ENCODE measurements at places on chromosomes 1 and 21.

GRCh38 chr1:176853503-176853902 lies 311.0 kb downstream of the ASTN1 start:
- H3K4me1 ChIP-seq: no peaks in the 10 kb centered on the region
- H3K36me3 ChIP-seq: no peaks in the 10 kb centered on the region
- H3K27me3 ChIP-seq: no peaks in the 10 kb centered on the region
- DNase-seq: no peak

DNA sequence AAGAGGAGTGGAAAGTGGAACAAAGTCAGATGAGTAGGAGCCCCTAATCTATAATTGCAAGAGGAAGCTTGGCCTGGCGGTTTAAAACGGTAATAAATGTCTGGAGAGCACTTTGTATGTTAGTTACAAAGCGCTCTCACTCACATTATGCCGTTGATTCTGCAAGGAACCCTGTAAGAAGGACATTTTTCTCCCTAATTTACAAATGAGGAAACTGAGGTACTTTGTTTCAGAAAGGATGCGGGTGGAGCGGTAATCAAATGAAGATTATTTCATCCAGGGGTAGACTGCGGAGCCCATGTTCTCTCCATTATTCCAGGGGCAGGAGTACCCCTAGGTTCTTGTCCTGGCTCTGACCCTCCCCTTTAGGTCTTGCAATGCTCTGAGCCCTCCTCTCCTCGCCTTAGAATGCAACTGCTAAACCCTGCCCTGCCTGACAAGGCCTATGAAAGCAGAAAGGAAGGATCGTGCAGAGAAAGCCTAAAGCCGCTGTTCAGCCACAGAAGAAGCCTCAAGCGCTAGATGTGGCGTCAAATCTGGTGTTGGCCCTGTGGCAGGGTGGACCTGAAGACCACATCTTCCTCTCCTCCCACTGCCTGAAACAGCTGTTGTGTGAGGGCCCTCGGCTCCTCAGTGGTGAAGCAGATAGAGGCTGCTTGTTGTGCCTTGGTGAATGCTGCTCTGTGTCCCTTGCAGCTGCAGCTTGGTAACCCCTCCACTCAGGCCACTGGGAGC lies 588 bp upstream of the PACC1 start:
- peaks cover 12% of the 10 kb centered on the region for H3K36me3 ChIP-seq
- H3K27ac ChIP-seq: no peak overlapping the region
- DNase-seq: peak; percentile 18
- peak overlapping the region; percentile 87 for H3K4me3 ChIP-seq
- no peaks in the 10 kb centered on the region for H3K4me1 ChIP-seq

DNA sequence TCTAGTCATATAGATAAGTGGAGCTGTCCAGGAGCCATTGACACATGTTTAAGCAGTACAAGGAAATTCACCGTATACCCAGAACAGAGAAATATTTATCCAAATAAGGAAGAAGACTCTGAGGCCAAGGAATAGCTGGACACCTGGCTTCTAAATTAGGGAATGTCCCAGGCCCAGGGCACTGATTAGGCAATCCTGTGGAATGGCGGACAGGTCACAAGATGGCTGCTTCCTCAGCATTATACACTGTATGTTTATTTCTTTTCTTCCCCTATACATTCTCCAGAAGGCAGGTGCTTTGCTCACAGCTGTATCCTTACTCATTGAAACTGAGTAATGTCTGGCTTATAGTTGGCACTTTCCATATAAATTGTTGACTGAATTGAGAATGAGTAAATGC lies 59.4 kb downstream of the ST6GALNAC3 start:
- H3K27me3 ChIP-seq: no peaks in the 10 kb centered on the region
- no peak overlapping the region for H3K4me3 ChIP-seq
- no peak overlapping the region for H3K27ac ChIP-seq
- H3K36me3 ChIP-seq: peaks cover 2% of the 10 kb centered on the region
- DNase-seq: no peak

DNA sequence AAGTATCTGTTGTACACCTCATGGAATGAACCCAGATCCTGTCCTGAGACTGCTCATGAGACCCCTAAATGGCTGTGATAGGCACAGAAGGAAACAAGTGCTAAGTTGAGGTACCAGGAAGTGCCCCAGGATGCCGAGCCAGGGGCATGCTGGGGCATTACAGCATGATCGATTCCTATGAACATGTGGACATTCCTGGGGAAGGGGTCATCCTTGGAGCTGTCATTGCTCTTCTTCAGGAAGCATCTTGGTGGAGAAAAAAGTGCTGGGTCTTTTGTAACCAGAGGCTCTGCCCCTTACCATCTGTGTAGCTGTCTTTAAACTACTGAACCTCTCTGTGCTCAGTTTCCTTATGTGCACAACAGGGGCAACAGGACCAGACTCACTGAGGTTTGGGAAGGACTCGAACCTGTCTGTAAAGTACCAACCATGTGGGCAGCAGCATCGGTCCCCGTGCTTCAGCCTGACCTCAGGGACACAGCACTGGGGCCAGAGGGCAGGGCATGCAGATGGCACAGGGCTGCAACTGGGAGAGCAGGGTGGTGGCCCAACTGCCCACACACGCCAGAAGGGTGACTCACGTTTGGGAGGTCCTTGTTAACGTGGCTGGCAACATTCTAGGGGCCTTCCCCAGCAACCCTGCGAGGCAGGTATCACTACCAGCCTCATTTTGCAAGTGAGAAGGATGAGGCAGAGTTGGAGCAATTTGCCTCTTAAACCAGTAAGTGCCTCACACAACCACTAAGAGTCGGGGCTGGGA lies 142.3 kb upstream of the EDN2 start:
- no peak for DNase-seq
- no peak overlapping the region for H3K4me3 ChIP-seq
- no peak overlapping the region for H3K27ac ChIP-seq
- H3K4me1 ChIP-seq: peaks cover 22% of the 10 kb centered on the region

GRCh38 chr1:3672231-3672970 lies 20.1 kb downstream of the TP73 start:
- H3K4me3 ChIP-seq: no peak overlapping the region
- no peaks in the 10 kb centered on the region for H3K27me3 ChIP-seq
- peaks cover 21% of the 10 kb centered on the region for H3K4me1 ChIP-seq
- no peaks in the 10 kb centered on the region for H3K36me3 ChIP-seq
- no peak for DNase-seq

GRCh38 chr1:170214117-170215032 lies 68.6 kb downstream of the NTMT2 start:
- H3K4me3 ChIP-seq: no peak overlapping the region
- no peaks in the 10 kb centered on the region for H3K36me3 ChIP-seq
- H3K27me3 ChIP-seq: no peaks in the 10 kb centered on the region
- no peak overlapping the region for H3K27ac ChIP-seq

DNA sequence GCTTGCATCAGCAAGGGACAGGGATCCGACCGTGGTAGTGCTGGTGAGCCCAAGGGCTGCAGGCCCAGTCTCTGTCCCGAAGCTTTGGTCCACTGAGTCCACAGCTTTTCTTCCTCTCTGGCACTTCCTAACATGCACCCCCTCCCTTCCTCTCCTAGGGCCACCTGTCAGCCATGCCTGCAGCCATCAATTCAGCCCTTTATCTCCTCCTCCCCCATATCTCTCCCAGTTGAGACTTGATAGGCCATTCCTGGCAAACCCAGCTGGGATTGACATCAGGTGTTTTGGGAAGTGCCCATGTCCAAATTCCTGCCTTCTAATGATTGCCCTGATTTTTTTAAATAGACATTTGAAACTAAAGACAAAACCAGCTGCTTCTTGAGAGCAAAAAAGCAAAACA lies 25.6 kb downstream of the HLX start:
- DNase-seq: no peak
- H3K4me3 ChIP-seq: no peak overlapping the region
- no peaks in the 10 kb centered on the region for H3K36me3 ChIP-seq
- no peaks in the 10 kb centered on the region for H3K4me1 ChIP-seq
- H3K27ac ChIP-seq: no peak overlapping the region

GRCh38 chr1:29635501-29636263 lies 399.4 kb downstream of the PTPRU start:
- DNase-seq: no peak
- H3K36me3 ChIP-seq: no peaks in the 10 kb centered on the region
- no peaks in the 10 kb centered on the region for H3K27me3 ChIP-seq
- peaks cover 33% of the 10 kb centered on the region for H3K4me1 ChIP-seq
- no peak overlapping the region for H3K27ac ChIP-seq

GRCh38 chr1:185058876-185059275 lies 13.5 kb downstream of the RNF2 start:
- peaks cover 14% of the 10 kb centered on the region for H3K4me1 ChIP-seq
- H3K27me3 ChIP-seq: no peaks in the 10 kb centered on the region
- DNase-seq: no peak
- no peak overlapping the region for H3K4me3 ChIP-seq

- DNase-seq: no peak
- no peaks in the 10 kb centered on the region for H3K4me1 ChIP-seq
- H3K27ac ChIP-seq: no peak overlapping the region
- H3K4me3 ChIP-seq: no peak overlapping the region
These were observed 64.0 kb upstream of the RUNX1 start for GRCh38 chr21:35113064-35113463.

- H3K27me3 ChIP-seq: no peaks in the 10 kb centered on the region
- H3K4me3 ChIP-seq: no peak overlapping the region
- H3K36me3 ChIP-seq: no peaks in the 10 kb centered on the region
- H3K27ac ChIP-seq: no peak overlapping the region
- no peak for DNase-seq
These were observed 67.2 kb upstream of the B3GALNT2 start for GRCh38 chr1:235571482-235571881.

- H3K27ac ChIP-seq: no peak overlapping the region
- H3K27me3 ChIP-seq: no peaks in the 10 kb centered on the region
- H3K36me3 ChIP-seq: no peaks in the 10 kb centered on the region
- no peak for DNase-seq
- H3K4me3 ChIP-seq: no peak overlapping the region
- H3K4me1 ChIP-seq: no peaks in the 10 kb centered on the region
These were observed 19.1 kb upstream of the TMCO1 start for GRCh38 chr1:165787741-165788140.

DNA sequence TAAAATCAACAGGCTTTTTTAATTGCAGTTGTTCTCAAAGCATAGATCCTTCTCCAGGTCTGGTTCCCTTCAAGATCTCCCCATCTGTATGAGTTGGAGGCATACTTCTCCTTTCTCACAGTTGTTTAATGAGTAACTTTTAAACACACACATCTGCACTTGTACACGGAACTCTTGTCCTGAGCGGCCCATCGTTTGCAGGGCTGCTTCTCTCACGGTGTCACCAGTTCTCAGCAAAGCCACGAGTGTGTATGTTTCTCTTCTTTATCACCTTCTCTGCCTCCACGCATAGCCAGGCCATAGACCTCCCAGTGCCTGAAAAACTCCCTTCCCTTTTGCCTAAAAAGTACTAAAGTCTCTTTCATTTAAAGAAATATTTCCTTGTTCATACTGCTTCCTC lies 68.7 kb upstream of the ROR1 start:
- H3K4me3 ChIP-seq: no peak overlapping the region
- no peaks in the 10 kb centered on the region for H3K36me3 ChIP-seq
- peaks cover 13% of the 10 kb centered on the region for H3K4me1 ChIP-seq
- no peak for DNase-seq

- H3K36me3 ChIP-seq: no peaks in the 10 kb centered on the region
- H3K4me3 ChIP-seq: no peak overlapping the region
- H3K27ac ChIP-seq: no peak overlapping the region
- no peaks in the 10 kb centered on the region for H3K27me3 ChIP-seq
- no peaks in the 10 kb centered on the region for H3K4me1 ChIP-seq
- DNase-seq: no peak
These were observed 82.3 kb downstream of the TM2D1 start for GRCh38 chr1:61642475-61643232.

- H3K27ac ChIP-seq: no peak overlapping the region
- H3K36me3 ChIP-seq: no peaks in the 10 kb centered on the region
- DNase-seq: no peak
- no peak overlapping the region for H3K4me3 ChIP-seq
- H3K4me1 ChIP-seq: peaks cover 13% of the 10 kb centered on the region
These were observed 150.5 kb upstream of the RUNX3 start for GRCh38 chr1:25080294-25081209.

GRCh38 chr21:35528116-35529042 lies 479.3 kb upstream of the RUNX1 start:
- DNase-seq: no peak
- no peaks in the 10 kb centered on the region for H3K36me3 ChIP-seq
- peak overlapping the region; percentile 63 for H3K27ac ChIP-seq
- H3K4me3 ChIP-seq: peak overlapping the region; percentile 38
- no peaks in the 10 kb centered on the region for H3K27me3 ChIP-seq

DNA sequence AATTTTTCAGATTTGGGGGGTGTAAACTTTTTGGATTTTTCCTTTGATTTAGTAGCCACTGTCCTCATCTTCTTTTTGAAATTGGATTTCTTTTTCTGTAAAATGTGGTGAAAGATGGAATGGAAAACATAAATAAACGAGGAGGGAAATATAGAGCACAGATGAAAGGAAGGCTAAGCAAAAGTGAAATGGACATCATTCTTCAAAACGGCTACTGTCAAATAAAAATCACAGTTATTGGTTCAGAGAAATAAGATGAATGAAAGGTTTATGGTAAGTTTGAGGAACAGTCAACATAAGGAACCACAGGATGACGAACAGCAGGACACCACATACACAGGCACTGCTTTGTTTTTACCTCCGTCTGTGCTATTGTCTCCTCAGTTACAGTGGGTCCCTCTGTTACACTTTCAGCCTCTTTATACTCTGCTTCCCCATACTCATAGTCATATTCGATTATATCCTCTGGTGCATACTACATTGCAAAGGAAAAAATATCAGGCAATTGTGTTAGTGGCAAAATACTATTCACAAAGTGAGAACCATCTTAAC lies 82.4 kb downstream of the COL11A1 start:
- no peaks in the 10 kb centered on the region for H3K4me1 ChIP-seq
- H3K36me3 ChIP-seq: no peaks in the 10 kb centered on the region
- H3K27me3 ChIP-seq: no peaks in the 10 kb centered on the region
- DNase-seq: no peak
- H3K4me3 ChIP-seq: no peak overlapping the region

DNA sequence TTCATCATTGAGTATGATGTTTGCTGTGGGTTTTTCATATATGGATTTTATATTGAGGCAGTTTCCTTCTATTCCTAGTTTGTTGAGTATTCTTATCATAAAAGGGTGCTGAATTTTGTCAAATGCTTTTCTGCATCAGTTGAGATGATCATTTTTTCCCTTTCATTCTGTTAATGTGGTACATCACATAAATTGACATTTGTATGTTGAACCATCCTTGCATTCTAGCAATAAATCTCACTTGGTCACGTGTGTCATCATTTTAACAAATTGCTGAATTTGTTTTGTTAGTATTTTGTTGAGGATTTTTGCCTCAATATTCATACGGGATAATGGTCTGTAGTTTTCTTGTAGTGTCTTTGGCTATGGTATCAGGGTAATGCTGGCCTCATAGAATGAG lies 19.9 kb downstream of the TTC34 start:
- H3K27ac ChIP-seq: no peak overlapping the region
- no peak overlapping the region for H3K4me3 ChIP-seq
- DNase-seq: no peak
- H3K36me3 ChIP-seq: no peaks in the 10 kb centered on the region
- H3K27me3 ChIP-seq: no peaks in the 10 kb centered on the region

GRCh38 chr21:42028766-42029425 lies 18.7 kb upstream of the ZBTB21 start:
- no peaks in the 10 kb centered on the region for H3K4me1 ChIP-seq
- H3K36me3 ChIP-seq: no peaks in the 10 kb centered on the region
- H3K27me3 ChIP-seq: peaks cover 5% of the 10 kb centered on the region
- H3K4me3 ChIP-seq: no peak overlapping the region

- no peaks in the 10 kb centered on the region for H3K4me1 ChIP-seq
- no peak overlapping the region for H3K4me3 ChIP-seq
- H3K36me3 ChIP-seq: no peaks in the 10 kb centered on the region
- peaks cover 8% of the 10 kb centered on the region for H3K27me3 ChIP-seq
- no peak for DNase-seq
These were observed 612 bp upstream of the CD52 start for GRCh38 chr1:26317146-26317545.

GRCh38 chr1:185156854-185157598 lies at the start of the genes SWT1 and TRMT1L:
TSS of gene SWT1 (plus strand) at chr1:185157167. CDS start at chr1:185160842, 3,675 bp downstream.
TSS of gene TRMT1L (minus strand) at chr1:185156953. CDS start at chr1:185156712, 241 bp downstream.
- H3K4me3 ChIP-seq: peak within 1 kb of the TSS; percentile 92
- peaks cover 8% of the 10 kb centered on the region for H3K4me1 ChIP-seq
- peak; percentile 92 for DNase-seq
- H3K27me3 ChIP-seq: no peaks in the 10 kb centered on the region
- H3K36me3 ChIP-seq: peaks cover 1% of the 10 kb centered on the region
- H3K27ac ChIP-seq: peak within 1 kb of the TSS; percentile 100

Measured in SK-N-SH (cell line).